ENCODE measurements at places on chromosomes 1 and 21. TPM values are rescaled to one million over a fixed set of nuclear protein-coding genes. Genes with fewer than 3 reads are reported as not detected.

DNA sequence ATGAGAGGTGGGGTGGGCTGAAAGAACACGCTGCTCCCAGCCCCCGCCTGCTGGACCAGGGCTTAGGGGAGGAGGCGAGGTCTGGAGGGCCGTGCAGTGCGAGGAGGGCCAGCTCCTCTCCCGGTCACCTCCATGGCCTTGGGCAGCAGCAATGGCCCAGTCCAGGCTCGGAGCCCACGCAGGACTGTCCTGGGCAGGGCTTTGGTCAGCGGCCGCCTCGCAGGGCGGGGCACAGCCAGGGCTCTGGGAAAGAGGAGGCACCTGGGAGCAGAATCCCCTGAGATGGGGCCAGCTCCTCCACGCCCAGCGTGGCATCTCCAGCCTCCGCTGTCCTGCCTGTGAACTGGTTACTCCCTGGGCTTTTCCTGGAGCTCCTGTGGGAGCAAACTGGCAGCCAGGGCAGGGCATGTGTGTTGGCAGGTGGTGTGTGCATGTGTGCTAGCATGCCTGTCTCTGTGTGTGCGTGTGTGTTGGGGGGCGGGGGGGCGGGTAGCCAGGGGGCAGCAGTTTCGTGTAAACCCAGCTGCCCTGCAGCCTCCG, 27.4 kb downstream of the ARHGEF16 start:
- no peaks in the 10 kb centered on the region for H3K4me1 ChIP-seq
- H3K27ac ChIP-seq: no peak overlapping the region
- H3K4me3 ChIP-seq: no peak overlapping the region
- no peak for DNase-seq
- H3K27me3 ChIP-seq: no peaks in the 10 kb centered on the region

- H3K27ac ChIP-seq: no peak overlapping the region
- no peaks in the 10 kb centered on the region for H3K27me3 ChIP-seq
- no peak overlapping the region for H3K4me3 ChIP-seq
Observed at GRCh38 chr21:36873513-36873912, 93.0 kb downstream of the HLCS start.

SHE gene
- 33.5 TPM for total RNA-seq

DNA sequence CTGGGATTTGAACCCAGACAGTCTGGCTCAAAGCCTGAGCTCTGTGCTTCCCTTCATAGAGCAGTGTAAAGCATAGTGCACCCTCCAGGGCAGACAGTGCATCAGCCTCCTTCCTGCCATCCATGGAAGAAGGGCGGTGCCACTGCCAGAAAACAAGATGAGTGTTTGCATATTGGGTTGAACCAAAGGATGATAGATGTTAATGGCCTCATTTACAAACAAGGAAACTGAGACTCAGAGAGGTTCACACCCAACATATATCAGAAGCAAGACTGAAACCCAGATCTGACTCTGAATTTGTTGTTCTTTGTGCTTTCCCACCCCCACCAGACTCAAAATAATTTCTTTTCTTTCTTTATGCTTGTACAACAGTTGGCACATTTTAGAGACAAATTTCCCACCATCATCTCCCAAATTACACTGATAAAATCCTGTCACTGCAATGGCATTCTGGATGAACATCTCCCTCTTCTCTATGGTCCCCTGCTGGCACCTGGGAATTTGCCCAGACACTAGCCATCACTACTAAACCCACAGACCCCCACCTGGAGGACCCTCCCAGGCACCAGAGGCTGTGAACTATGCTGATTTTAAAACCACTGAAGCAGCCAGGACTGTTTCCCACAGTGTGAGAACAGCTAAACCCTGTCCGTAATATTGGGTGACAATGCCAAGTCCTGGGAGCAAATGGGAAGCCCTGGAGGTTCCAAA, 45.4 kb upstream of the MPZL1 start:
- no peaks in the 10 kb centered on the region for H3K36me3 ChIP-seq
- H3K4me3 ChIP-seq: no peak overlapping the region
- H3K27ac ChIP-seq: no peak overlapping the region
- H3K27me3 ChIP-seq: no peaks in the 10 kb centered on the region
- no peak for DNase-seq
- no peaks in the 10 kb centered on the region for H3K4me1 ChIP-seq

DNA sequence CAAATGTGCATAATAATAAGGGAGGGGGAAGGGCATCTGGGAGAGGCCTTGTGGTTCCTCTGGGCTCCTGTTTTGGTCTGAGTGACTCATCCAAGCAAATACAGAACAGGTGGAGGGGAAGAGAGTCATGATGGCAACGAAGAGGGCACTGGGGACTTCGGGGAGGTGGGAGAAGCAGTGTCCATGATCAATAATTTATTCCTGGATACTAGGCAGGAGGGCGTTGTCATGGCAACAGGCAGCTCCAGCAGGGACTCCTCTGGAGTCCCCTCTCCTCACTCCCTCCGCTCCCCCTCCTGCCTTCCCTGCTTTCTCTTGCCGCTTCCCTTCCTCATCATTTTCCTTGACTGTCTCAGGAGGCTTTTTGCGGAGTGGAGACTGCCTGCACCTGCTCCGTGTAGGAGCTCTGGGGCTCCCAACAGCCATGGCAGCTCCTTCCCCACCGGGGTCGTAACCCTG, 12.3 kb upstream of the NFASC start:
- no peaks in the 10 kb centered on the region for H3K4me1 ChIP-seq
- no peak overlapping the region for H3K4me3 ChIP-seq
- H3K27me3 ChIP-seq: no peaks in the 10 kb centered on the region
- no peaks in the 10 kb centered on the region for H3K36me3 ChIP-seq

JUN gene
- total RNA-seq: 144 TPM

- H3K36me3 ChIP-seq: no peaks in the 10 kb centered on the region
- no peak overlapping the region for H3K4me3 ChIP-seq
- H3K27me3 ChIP-seq: peaks cover 14% of the 10 kb centered on the region
- no peak for DNase-seq
Observed at GRCh38 chr1:212586206-212587015, 22.1 kb upstream of the ATF3 start.

- no peak overlapping the region for H3K27ac ChIP-seq
- H3K36me3 ChIP-seq: no peaks in the 10 kb centered on the region
- H3K4me1 ChIP-seq: no peaks in the 10 kb centered on the region
- DNase-seq: no peak
Observed at GRCh38 chr1:82901118-82901517, 1097.8 kb downstream of the TTLL7 start.

RHCE gene
- total RNA-seq: 3.1 TPM

LRRC40 gene
- 24.6 TPM for total RNA-seq

- no peak overlapping the region for H3K27ac ChIP-seq
- no peaks in the 10 kb centered on the region for H3K36me3 ChIP-seq
- H3K27me3 ChIP-seq: no peaks in the 10 kb centered on the region
- no peak overlapping the region for H3K4me3 ChIP-seq
Observed at GRCh38 chr1:233787599-233787998, 116.9 kb upstream of the SLC35F3 start.

DNA sequence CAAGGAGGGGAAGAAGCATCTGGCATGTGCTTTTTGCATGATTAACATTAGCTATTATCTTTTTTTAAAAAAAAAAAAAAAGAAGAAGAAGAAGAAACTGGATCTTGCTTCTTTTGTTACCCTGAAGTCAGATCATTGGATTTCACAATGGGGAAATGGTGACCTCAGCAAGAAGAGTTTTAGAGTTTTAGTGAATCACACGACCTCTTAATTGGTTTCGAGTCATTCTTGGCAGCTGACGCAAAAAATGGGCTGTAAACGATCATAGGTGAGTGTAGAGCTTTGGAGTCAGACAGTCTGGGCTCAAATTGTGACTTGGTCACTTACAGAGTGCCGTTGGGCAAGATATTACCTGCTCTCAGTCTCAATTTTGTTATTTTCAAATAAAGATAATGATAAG, 33.3 kb upstream of the PGBD5 start:
- no peaks in the 10 kb centered on the region for H3K36me3 ChIP-seq
- no peaks in the 10 kb centered on the region for H3K4me1 ChIP-seq
- DNase-seq: no peak
- H3K27me3 ChIP-seq: no peaks in the 10 kb centered on the region
- H3K27ac ChIP-seq: no peak overlapping the region

DNA sequence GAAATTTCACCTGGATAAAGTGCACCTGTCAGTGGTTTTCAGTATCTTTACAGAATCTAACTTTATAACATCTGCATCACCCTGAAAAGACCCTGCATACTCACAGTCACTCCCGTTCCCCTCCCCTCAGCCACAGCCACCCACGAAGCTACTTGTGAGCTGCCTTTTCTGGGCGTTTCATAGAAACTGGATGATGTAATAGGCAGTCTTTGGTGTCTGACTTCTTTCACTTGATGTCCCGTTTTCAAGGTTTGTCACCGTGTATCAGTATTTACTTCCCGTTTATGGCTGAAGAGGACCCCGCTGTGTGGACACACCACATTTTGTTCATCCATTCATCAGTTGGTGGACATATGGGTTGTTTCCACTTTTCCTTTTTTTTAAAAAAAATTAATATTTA, 47.8 kb upstream of the LRRC3 start:
- H3K36me3 ChIP-seq: no peaks in the 10 kb centered on the region
- no peaks in the 10 kb centered on the region for H3K27me3 ChIP-seq
- H3K4me3 ChIP-seq: no peak overlapping the region
- H3K4me1 ChIP-seq: no peaks in the 10 kb centered on the region

DNA sequence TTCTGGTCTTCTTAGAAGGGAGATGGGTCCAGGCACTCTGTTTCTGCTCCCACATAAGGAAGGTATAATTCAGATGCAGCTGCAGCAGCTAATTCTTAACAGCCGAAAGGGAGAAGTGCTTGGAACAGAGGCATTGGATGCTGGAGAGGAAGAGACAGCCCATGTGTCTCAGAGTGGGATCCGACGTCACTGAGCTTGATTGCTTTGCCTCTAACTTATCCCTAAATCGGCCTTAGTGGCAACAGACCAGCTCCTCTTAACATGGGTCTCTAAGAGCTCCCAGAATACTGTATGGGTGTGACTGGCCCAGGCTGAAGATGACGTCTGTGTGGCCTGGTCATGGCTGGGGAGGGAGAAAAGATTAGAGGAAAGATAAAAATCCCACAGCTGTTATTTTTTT, 40.7 kb upstream of the KCND3 start:
- H3K4me1 ChIP-seq: no peaks in the 10 kb centered on the region
- DNase-seq: no peak
- H3K4me3 ChIP-seq: no peak overlapping the region
- H3K36me3 ChIP-seq: no peaks in the 10 kb centered on the region

OR2G6 gene
- not detected for total RNA-seq

DNA sequence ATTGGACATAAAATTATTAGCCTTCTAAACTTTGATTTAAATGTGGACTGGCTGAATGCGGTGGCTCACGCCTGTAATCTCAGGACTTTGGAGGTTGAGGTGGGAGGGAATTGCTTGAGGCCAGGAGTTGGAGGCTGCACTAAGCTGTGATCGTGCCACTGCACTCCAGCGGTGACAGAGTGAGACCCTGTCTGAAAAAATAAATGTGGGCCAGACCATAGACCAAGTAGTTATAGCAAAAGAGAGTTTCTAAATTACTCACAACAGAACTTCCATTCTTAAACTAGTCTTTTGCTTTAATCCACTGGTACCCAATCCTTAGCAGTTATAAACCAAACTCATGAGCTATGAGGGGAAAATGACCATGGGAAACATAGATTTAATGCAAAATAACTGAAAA, 35.2 kb downstream of the RAP1A start:
- H3K36me3 ChIP-seq: no peaks in the 10 kb centered on the region
- H3K4me1 ChIP-seq: peaks cover 1% of the 10 kb centered on the region
- no peaks in the 10 kb centered on the region for H3K27me3 ChIP-seq
- no peak overlapping the region for H3K4me3 ChIP-seq
- no peak for DNase-seq
- H3K27ac ChIP-seq: no peak overlapping the region

Measured in lung (tissue), 17 donors.